ENCODE measurements at places on chromosomes 1 and 21. TPM values are rescaled to one million over a fixed set of nuclear protein-coding genes. Genes with fewer than 3 reads are reported as not detected.

The NOS1AP gene
- total RNA-seq, result 4.9 TPM

The ZDHHC18 gene
- total RNA-seq, result 5.7 TPM

The CLDN14 gene
- not detected for total RNA-seq

The RGS21 gene
- under 0.01 TPM for total RNA-seq

The ETV3L gene
- total RNA-seq, result under 0.01 TPM

The OR2T33 gene
- total RNA-seq, result not detected

The KLF17 gene
- total RNA-seq, result under 0.01 TPM

The ST6GALNAC5 gene
- total RNA-seq, result 60.7 TPM

The CFAP74 gene
- 0.41 TPM for total RNA-seq
